ENCODE measurements at places on chromosomes 2 and 18.

DNA sequence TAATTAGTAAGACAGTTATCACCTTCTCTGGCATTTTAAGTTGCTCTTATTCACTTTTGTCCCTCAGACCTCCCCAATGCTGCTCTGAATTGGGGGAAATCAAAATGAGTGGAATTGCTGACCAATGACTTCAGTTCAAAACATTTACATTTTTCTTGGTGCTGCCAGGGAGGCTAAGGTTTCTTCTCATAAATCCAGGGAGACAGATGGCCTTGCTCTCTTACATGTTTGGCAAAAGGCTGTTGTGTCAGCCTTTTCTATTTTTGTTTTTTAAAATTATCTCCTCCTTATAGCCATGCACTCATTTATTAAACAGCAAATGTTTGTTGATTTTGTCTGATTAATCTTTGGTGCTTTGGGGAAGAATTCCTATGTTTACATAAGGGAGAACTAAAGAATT lies 82.0 kb downstream of the GALNT13 start:
- no peak for DNase-seq

GRCh38 chr2:24077535-24077877 lies 1.4 kb upstream of the SF3B6 start:
- DNase-seq, result no peak

DNA sequence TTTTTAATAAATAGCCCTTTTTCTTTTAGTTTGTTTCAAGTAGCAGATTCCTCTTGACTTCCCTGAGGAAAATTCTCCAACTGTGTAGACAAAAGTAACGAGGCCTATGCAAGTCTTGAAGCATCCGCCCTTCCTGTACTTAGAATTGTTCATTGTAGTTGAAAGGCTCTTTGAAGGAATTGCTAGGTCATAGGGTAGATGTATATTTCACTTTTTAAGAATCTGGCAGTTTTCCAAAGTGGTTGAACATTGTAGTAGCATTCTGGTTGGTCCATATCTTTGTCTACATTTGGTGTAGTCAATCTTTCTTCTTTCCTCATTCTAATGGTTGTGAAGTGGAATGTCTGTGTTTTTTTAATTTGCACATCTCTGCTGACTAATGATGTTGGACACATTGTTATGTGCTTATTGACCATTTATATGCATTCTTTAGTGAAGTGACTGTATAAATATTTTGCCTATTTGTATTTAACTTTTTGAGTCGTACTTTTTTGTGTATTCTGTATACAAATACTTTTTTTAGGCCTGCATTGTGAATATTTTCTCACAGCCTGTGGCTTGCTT lies 5.6 kb upstream of the SERPINB11 start:
- DNase-seq, result no peak

GRCh38 chr2:34736482-34736881 lies 1137.4 kb upstream of the FAM98A start:
- DNase-seq, result no peak

- no peak for DNase-seq
Observed at GRCh38 chr2:178871536-178871935, 64.3 kb upstream of the TTN start.

- no peak for DNase-seq
Observed at GRCh38 chr2:213187833-213188532, 36.6 kb upstream of the IKZF2 start.

- DNase-seq, result no peak
Observed at GRCh38 chr2:207403141-207403540, 126.6 kb upstream of the CREB1 start.

- DNase-seq, result no peak
Observed at GRCh38 chr2:202069170-202070067, 3.6 kb upstream of the KIAA2012 start.

DNA sequence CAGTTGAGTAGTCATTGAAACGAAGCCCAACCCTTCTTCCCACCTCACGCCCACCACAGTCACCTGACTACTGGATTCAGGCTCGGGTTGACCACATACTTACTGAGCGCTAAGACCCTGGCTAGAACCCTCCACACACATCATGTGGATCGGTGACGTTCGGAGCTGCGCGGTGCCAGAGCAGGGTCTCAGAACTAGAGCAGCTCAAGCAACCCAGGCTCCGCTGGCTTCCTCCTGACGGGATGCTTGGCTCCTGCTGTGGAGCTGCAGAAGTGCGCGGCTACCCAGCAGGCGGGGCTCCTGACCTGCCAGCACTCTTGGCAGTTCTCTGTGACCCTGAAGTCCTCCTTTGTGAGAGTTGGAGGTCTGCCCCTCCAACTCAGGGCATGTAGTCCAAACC lies 90.6 kb upstream of the MBOAT2 start:
- DNase-seq, result no peak

GRCh38 chr2:63225964-63226686 lies 175.5 kb downstream of the OTX1 start:
- no peak for DNase-seq

DNA sequence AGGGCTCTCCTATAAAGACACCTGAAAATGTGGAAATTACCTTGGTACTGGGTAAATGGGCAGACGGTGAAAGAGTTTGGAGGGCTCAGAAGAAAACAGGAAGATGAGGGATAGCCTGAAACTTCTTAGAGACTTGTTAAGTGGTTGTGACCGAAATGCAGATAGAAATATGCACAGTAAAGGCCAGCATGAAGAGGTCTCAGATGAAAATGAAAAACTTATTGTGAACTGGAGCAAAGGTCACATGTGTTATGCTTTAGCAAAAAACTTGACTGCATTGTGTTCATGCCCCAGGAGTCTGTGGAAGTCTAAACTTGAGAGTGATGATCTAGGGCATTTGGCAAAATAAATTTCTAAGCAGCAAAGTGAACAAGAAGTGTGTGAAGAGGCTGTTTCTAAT lies 137.1 kb downstream of the CBLN2 start:
- no peak for DNase-seq

DNA sequence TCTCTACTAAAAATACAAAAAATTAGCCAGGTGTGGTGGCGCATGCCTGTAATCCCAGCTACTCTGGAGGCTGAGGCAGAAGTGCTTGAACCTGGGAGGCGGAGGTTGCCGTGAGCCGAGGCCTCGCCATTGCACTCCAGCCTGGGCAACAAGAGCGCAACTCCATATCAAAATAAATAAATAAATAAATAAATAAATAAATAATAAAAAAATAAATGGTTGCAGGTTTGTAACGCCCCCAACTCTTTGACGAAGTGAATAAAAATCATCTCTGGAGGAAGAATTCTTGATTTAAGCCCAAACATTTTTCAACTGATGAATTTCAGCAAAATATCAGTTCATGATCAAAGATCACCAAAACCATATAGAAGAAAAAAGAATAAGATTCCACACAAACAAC lies 13.3 kb upstream of the CNRIP1 start:
- no peak for DNase-seq

DNA sequence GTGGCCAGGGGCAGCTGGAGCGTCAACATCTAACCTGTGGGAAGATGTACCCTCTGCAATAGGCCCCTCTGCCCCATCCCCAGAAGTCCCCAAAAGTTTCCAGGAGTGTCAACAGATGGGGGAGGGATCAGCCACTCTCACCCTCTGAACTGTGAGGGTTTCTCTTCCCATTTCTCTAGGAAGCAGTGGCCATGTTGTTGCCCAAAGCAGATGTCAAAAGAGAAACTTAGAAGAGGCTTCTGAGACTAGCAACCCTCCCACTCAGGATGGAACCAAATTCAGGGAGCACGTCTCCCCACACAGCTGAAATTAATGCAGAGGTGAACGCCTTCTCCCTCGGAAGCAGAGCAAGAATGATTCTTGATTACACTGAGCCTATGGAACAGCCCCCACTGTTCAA lies 70.3 kb downstream of the ARL4C start:
- DNase-seq, result no peak

DNA sequence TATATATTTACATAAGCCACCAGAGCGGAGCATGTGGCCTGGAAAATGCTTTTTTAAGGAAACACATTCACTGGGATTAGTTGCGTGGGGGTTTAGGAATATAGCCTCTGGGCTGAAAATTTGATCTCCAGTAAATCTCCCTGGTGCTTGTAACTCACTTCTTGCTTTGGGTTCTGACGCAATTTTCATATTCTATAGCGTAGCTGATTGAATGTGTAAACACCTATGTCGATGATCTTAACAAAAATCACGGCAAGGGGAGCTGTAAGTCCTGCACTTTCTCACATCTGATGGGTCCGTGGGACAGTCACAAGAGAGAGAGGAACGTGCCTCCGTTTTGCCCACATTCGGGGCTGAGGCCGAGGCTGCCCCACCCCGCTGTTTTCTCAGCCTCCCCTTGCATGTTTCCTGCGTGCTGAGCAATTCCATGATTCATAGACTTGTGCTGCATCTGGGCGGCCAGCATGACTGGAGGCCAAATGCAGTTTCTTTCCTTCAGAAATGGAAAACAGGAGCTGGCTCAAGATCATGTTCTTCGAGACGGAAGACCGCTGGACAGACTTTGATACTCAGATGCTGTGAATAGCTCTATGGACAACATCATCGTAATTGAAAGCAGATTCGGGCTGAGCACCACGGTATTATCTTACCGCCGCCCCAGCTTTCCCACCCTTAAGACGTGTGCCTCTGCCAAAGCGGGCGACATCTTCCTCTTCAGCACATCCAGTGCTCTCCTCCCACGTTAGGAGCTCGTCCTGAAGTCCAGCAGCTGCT lies 109.2 kb downstream of the TMEM18 start:
- no peak for DNase-seq

GRCh38 chr2:49194701-49195100 lies 40.4 kb upstream of the FSHR start:
- DNase-seq, result no peak

DNA sequence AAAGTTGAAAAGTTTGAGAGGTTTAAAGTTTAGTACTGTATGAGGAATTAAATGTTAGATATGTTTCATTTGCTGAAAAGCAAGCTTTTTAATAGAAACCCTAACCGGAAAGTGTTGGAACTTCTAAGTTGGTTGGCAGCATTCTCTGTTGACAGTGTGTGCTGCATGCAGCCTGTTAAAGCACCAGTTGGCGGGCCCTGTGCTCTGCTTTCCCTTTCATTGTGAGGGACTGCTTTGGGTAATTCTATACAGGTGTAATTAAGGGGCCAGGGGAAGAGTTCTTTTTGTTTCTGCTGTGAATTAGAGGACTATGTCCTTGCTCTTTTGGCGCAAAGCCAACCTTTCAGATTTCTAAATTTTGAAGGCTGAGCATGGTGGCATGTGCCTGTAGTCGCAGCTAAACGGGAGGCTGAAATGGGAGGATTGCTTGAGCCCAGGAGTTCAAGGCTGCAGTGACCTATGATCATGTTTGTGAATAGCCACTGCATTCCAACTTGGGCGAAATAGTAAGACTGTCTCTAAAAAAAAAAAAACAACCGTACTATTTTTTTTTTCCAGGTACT lies 20.1 kb downstream of the PLEKHB2 start:
- no peak for DNase-seq

- DNase-seq, result peak; percentile 67
Observed at GRCh38 chr2:240917684-240918257, 11.6 kb downstream of the CROCC2 start.

- DNase-seq, result no peak
Observed at GRCh38 chr18:33264566-33264965, 176.0 kb downstream of the CCDC178 start.

GRCh38 chr2:203908066-203908796 lies 28.3 kb upstream of the ICOS start:
- no peak for DNase-seq

- no peak for DNase-seq
Observed at GRCh38 chr2:60948161-60948560, 66.8 kb downstream of the REL start.

DNA sequence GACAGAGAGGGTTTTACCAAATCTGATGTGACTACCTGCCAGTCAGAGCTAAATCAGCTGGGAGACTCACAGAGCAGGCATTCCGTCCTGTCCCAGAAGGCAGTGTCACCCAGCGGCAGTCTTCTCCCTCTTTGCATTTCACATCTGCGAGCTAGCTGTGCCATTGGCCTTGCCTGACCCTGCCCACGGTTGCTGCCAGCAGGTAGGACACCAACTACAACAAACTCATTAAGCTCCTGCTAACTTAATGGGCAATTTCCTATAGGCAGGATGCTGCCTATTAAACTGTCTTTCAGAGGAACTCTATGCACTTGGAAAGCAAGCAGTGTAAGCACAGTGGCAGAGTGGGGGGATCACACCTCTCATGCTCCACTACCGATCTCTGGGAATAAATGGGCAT lies 116.4 kb upstream of the CAPN13 start:
- DNase-seq, result no peak

- no peak for DNase-seq
Observed at GRCh38 chr2:40243581-40244187, 208.2 kb downstream of the SLC8A1 start.

DNA sequence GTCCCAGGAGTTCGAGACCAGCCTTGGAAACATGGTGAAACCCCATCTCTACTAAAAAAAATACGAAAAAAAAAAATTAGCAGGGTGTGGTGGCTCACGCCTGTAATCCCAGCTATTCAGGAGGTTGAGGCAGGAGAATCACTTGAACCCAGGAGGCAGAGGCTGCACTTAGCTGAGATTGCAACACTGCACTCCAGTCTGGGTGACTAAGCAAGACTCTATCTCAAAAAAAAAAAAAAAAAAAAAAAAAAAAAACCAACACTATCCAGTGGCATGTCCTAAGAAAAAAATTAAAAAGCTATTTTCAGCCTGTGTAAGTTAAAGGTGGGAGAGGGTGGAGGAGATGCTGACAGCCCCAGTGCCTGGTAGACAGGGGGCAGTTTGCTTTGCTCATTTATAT lies 32.2 kb upstream of the REL start:
- no peak for DNase-seq

DNA sequence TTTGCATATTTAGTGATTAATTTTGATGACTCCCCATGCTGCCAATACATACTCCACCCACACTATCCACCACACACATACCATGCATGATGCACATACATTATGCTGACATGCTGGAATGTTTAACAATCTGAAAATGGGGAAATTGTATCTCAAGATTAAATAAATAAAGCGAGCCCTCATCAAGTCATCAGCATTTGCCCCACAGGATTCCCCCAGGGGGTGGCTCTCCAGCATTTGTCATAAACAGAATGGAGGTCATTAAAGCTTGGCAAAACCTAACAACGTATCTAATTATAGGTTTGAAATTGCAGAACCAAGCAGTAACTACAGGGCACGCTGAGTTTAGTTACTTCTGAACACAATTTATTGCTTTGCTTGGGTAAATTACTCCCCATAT lies 141.2 kb upstream of the TACR1 start:
- no peak for DNase-seq

GRCh38 chr2:85255813-85256594 lies 71.8 kb downstream of the TGOLN2 start:
- DNase-seq, result no peak

DNA sequence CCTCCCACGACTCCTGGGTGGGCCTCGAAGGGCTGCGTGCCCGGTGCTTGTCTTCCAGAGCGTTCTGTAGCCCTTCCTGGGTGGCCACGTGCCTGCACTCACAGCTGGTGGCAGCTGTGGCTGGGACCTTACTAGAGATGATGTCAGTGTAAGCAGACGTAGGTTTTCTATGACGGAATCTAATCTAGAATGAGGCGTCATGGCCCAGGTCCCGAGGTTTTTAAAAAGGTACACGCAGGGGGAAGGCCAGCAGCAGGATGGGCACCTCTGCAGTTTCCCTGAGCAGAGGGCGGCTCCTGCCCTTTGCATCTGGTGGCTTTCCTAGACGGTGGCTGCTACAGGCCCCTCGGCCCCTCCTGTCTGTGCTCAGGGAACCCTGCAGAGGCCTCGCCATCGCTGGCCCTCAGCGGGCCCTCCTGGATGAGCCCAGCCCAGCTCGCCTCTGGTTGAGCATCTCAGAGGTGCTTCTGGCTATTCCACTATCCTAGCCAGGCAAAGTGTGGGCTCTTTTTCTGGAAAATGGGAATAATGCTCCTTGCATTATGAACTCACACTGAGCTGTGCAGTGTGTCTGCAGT lies 49.6 kb upstream of the PXDN start:
- DNase-seq, result peak; percentile 64
